Activated CD4-positive, alpha-beta T cell treated with anti-CD3 and anti-CD28 coated beads, Interleukin-2, amount 50 U/mL, for 1 hour (primary cell): ENCODE measurements at places on chromosomes 5 and 9.

GRCh38 chr5:23977997-23978396 is 470.6 kb downstream of the PRDM9 start:
- DNase-seq: no peak

- no peak for DNase-seq
Observed at GRCh38 chr5:56307714-56308333, 74.7 kb upstream of the ANKRD55 start.

GRCh38 chr5:150272531-150272930 is 17.0 kb downstream of the CAMK2A start:
- no peak for DNase-seq

DNA sequence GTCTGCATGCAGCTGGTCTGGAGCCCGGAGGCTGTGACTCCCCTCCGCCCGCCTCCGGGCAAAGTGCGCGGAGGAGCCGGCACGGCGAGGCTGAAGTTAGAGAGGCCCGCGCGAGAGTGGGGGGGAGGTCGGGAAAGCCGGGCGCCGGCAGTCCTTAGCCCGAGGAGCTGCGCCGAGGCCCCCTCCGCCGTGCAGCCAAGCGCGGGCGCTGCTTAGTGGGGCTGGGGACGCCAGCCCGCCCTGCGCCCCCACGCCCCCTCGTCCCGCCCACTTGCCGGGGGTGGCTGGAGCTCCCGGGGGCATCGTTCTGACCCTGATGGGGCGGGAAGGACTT is 403 bp downstream of the NINJ1 start:
- no peak for DNase-seq

DNA sequence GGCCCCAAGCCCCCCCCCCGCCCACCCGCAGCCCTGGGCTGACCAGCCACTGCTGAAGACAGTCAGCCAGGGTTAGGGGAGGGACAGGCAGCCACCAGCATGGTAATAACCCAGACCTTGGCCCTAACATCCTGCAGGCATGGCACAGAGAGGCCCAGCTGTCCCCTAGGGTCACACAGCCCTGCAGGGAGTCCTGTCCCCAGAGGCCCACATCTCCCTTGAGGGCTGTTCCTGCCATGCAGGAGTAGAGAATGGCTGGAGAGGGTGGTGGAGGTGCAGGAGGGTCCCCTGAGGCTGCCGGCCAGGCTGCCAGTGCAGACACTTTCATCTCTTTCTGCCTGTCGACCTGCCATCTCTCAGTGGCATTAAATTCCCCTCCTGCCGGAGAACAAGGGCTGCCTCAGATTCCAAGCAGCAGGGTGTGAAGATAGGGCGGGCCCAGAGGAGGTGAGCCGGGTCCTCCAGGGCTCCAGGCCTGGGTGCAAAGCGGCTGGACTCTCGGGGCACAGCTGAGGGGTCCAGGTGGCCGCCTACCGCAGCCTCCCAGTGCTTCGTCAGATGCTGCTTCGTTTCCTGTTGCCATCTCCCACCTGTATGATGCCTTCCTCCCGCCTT is 40.0 kb downstream of the CXXC5 start:
- no peak for DNase-seq

GRCh38 chr9:124797343-124798103 is 20.6 kb downstream of the OLFML2A start:
- no peak for DNase-seq

DNA sequence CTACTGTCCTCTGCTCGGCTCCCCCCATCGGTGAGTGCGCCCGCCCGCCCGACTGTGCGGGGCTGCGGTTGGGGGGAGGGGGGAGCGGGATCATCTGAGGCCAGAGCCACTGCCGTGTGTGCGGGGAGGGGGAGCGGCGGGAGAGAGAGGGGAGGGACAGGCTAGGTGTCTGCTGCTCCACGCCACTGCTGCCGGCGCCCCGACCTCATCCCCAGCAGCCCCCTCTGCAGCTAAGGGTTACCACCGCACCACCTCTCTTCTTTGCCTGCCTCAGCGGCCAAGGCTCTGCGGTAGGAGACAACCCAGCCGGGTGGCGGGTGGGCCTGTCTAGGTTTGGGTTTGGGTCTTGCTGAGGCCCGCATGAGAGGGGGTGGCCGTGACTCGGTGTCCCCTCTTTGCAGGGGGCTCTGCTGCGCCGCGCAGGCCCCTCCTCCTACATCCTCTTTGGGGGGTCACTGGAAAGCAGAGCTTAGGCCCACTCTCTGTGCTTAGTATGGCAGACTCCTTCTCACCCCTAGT is 670 bp upstream of the PURA start:
- peak; percentile 13 for DNase-seq

GRCh38 chr9:134676886-134677285 is 35.3 kb downstream of the COL5A1 start:
- DNase-seq: no peak

DNA sequence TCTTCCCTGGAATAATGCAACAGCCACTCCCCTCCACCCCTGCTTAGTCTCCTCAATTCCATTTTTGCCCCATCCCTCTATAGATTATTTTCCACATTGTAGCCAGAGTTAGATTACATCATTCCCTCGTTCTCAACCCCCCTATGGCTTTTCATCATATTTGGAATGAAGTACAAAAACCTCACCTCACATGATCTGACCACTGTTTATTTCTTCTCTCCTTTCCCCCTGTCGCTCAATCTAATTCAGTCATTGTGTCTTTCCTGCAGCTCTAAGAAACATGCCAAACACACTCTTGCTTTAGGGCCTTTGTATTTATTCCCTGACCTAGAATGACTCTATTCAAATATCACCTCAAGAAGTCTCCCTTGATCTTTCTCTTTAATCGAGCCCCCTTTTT is 22.6 kb upstream of the HK3 start:
- DNase-seq: no peak

DNA sequence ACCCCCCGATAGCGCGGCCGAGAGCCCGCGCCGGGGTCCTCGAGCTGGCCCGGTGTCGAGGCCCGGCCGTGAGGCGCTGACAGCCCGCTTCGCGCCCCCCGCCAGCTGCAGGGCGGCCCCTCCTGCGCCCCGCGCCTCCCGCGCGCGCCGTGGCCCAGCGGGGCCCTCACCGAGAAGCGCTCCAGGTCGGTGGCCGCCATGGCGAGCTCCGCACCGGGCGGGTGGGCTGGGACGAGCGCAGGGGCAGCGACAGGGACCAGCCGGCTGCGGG is 166 bp downstream of the SEPTIN8 start:
- no peak for DNase-seq

DNA sequence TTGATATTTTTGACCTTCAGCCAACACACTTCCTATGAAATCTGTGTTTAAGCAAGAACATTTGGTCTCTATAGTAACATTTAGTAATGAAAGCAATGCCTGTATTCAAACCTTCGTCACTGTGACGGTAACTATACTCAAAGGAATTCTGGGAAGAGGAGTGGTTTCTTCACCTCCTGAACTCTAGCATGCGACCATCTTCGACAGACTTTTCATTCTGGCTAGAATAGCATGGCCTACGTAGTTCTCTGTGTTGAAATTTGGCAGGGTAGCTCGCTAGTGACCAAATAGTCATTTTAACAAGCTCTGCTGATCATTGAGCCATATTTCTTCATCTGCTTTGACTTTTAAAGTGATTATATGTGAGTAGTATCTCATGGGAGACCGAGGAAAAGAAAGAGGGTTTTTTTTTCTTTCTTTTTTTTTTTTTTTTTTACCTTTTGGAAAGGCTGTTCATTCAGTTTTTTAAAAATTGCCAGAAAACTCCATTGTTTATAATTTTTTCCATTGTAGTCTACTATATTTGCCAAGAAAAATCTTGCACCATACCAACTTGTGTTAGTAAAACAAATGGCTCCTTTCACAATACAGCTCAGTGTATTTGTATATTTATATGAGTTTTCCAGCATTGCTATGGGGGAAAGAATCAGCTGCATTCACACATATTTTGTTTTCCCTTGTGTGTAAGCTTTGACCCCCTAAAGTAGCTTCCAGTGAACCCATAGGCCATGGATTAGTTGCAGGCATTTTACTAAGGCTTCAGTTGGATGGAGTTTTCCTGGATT is 166.8 kb downstream of the NNT start:
- DNase-seq: no peak

GRCh38 chr5:144465441-144465840 is 294.8 kb downstream of the KCTD16 start:
- no peak for DNase-seq

GRCh38 chr5:174067499-174067898 is 22.0 kb downstream of the NSG2 start:
- DNase-seq: no peak

GRCh38 chr5:65823204-65823603 is 101.2 kb downstream of the NLN start:
- no peak for DNase-seq

GRCh38 chr5:151584057-151584937 is 6.8 kb downstream of the FAT2 start:
- DNase-seq: no peak

GRCh38 chr5:135670588-135670987 is 91.8 kb upstream of the CXCL14 start:
- no peak for DNase-seq

DNA sequence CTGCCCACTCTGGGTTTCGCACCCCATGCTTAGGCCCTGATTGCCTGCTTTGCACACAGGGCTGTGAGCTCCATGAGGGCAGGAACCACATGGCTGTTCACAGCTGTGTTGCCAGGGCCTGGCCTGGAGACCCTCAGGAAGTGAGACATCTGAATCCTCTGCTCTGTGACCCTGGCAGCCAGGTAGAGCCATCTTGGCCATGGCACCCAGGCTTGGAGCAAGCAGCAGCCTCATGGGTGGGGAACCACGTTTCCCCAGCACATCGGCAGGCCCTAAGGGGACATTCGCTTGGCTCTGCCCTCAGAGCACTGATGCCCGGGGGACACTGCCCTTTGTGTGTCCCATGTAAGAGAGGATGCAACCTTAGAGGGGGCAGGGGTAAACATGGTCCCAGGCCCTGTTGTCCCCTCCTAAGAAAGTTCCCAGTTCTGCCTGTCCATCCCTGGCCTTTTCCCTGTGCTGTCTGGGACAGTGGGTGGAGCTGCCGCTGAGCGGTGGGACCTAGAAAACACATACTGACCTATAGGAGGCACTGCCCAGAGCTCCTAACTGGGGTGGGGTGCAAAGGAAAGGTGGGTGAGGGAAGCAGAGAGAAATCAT is 144.1 kb upstream of the IER5L start:
- no peak for DNase-seq

GRCh38 chr9:69027355-69028097 is 8.0 kb upstream of the FXN start:
- DNase-seq: peak; percentile 19

- DNase-seq: no peak
Observed at GRCh38 chr9:87996234-87996860, 22.0 kb upstream of the CDK20 start.

- DNase-seq: no peak
Observed at GRCh38 chr9:123365287-123365880, 9.4 kb downstream of the CRB2 start.

GRCh38 chr5:21823076-21823574 is 1030.0 kb downstream of the CDH12 start:
- DNase-seq: no peak

- DNase-seq: no peak
Observed at GRCh38 chr5:178058321-178059012, 54.9 kb upstream of the N4BP3 start.

DNA sequence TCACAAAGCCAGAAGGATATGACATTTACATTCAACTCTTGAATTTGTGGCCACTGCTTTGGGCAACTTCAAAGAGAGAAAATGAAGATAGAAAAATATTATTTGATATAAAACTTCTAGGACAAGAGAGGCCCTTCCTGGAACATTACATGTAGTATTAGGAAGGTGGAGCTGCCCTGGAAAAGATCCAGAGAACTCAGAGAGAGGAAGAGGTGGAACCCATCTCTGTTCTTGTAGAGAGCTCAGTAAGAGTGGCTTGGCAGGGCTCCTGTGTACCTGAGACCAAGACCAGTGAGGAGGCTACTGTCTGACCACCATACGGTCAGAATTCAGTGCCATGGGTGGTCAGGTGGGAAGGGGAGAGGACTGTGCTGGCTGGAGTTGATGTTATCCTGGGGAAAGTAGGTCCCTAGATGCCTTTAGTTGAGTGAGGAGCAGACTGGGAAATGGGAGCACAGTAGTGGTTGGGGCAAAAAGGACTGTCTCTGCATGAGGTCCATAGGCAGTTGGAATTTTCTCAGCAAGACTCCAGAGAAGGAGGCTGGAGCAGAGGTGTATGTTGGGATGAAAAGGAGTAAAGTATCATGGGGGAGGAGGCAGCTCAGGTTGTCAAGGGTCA is 7.6 kb downstream of the TGFBI start:
- no peak for DNase-seq

- DNase-seq: no peak
Observed at GRCh38 chr5:154373326-154373725, 72.5 kb upstream of the SAP30L start.

- no peak for DNase-seq
Observed at GRCh38 chr9:108816037-108816436, 39.7 kb downstream of the ACTL7B start.

- no peak for DNase-seq
Observed at GRCh38 chr9:95570150-95570549, 53.4 kb upstream of the PTCH1 start.

GRCh38 chr5:90741022-90741564 is 182.5 kb downstream of the ADGRV1 start:
- DNase-seq: no peak

DNA sequence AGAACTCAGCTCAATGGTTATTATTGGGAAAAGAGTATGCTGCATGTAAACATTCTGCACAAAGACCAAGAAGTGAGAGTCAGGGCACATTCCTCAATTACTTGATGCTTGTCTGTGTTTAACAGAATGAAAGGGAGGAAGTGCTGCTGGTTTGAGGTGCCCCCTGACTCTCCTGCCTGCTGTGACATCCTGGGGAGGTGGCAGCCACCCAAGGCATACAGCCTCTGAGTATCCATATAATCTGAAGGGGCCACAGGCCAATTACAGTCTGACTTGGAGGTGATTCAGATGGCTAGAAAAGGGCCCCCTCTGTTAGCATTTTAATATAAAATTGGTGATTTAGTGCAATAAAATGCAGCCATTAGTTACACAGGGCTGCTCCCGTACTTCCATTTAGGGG is 313.8 kb downstream of the ASTN2 start:
- no peak for DNase-seq

- no peak for DNase-seq
Observed at GRCh38 chr9:36922548-36922947, 111.5 kb downstream of the PAX5 start.

DNA sequence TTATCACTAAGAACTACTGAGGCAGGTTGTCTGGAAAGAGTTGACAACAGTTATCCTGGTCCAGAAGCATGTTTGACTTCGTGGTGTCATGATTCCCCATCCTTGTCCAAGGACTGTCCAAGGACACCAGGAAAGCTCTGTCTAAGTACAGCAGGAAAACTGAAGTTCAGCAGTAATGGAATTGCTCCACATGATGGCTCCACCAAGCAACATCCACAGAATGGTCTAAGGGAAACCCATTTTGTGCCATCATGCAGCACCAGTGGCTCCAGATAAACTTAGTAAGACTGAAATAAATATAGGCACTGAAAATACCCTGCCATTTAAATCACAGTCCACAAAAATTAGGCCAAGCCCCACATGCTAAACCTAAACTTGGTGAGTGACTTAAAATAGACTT is 192.8 kb downstream of the CDH18 start:
- no peak for DNase-seq

DNA sequence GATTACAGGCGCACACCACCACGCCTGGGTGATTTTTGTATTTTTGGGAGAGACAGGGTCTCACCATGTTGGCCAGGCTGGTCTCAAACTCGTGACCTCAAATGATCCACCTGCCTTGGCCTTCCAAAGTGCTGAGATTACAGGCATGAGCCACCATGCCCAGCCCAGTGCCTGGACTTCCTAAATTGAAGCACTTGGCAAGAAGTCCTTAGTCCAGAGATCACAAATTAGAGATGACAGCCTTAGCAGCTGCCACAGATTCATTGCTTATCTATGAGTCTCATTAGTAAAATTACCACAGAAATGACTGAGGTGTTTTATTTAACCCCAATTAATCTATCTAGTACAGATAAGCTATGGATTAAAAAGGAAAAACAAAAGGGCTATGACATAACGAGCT is 19.2 kb downstream of the EFCAB9 start:
- DNase-seq: no peak
